ENCODE measurements at places on chromosomes 5 and 9. TPM values are rescaled to one million over a fixed set of nuclear protein-coding genes. Genes with fewer than 3 reads are reported as not detected.

DNA sequence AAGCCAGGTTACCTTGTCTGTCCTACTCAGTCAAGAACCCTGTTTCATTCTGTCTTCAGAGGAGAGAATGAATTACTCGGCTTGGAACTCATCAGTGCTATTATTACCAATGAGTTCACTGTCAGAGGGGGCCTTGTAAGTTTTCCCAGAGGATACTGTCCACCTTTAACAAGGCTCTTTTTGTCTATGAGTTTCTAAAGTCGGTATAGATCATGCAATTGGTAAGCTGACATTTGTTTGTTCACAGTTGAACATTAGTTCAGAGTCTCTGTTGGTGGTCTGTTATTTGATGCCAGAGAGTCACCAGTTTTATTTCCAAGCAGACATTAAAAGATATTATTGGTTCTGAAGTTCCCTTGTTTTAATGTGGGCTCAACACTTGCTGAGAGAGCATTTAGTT lies 58.1 kb upstream of the DHFR start:
- DNase-seq = no peak

GRCh38 chr9:124448019-124448418 lies 2.2 kb upstream of the ADGRD2 start:
- DNase-seq = no peak

Gene PHF24
- total RNA-seq = under 0.01 TPM

DNA sequence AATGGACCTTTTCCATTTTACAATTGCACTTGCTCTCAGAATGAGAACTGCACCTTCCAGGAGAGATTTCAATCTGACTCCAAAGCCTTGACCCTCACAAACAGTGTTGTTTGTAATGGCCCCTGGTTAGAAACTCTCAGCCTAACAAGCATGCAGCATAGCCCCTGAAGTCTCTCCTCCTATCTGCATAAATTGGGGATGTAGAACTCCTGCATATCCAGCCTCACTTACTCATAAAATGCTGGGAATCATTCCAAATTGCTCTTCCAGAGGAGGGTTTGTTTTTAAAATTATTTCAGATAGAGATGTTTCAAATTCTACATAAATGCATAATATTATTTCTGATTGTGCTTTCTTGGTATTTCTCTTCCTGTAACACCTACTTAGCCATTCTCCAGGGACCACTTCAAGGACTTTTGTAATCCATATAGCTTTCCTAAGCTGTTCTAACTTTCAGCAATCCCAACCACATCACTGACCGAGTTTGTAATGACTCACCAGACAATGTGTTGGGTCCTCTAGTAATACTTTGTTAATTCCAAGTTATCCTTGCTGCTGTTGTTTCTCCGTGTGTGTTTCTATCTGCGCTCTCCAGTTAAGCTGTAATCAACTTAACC lies 143.8 kb upstream of the CCDC152 start:
- DNase-seq = no peak

GRCh38 chr5:118228489-118228888 lies 759.9 kb downstream of the DTWD2 start:
- no peak for DNase-seq

DNA sequence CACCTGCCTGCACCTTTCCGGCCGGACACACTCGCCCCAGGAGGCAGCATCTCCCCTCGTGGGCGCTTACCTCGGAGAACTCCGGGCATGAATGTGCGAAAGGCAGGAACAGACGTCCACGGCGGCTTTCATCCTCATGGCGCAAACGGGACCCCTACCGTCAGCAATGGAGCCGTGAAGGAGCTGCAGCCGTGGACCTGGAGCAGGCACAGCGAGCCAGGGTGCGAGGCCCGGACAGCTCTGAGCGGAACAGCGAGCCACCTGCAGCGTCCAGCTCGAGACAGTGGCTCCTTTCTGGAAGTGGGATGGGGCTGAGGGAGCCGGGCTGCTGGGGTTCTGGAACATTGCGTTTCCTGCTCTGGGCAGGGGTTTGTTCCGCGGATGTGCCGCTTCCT lies 7.8 kb upstream of the SLC6A19 start:
- DNase-seq = no peak

GRCh38 chr5:149413477-149414210 lies 34.6 kb upstream of the IL17B start:
- no peak for DNase-seq

Gene SPAG8
- 0.83 TPM for total RNA-seq
